CD4-positive, alpha-beta T cell (primary cell): ENCODE measurements at places on chromosomes 4 and X. TPM values are rescaled to one million over a fixed set of nuclear protein-coding genes. Genes with fewer than 3 reads are reported as not detected.

- no peak for DNase-seq
Measured at GRCh38 chrX:68938244-68939004, 109.6 kb downstream of the EFNB1 start.

DNA sequence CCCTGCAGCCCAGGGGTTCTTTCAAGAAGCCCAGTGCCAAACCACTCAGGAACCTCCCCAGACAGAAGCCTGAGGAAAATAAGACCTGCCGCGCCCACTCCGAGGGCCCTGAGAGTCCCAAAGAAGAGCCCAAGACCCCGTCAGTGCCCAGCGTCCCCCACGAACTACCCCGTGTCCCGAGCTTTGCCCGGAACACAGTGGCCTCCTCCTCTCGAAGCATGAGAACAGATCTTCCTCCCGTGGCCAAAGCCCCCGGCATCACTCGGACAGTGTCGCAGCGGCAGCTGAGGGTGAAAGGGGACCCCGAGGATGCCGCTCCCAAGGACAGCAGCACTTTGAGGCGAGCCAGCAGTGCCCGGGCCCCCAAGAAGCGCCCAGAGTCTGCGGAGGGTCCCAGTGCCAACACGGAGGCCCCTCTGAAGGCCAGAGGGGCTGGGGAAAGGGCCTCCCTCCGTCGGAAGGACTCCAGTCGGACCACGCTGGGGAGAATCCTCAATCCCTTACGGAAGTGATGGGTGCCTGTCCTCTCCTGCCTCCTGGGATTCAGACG, 40.2 kb downstream of the FHDC1 start:
- DNase-seq = no peak

- DNase-seq = no peak
Measured at GRCh38 chr4:18798123-18798522, 776.6 kb upstream of the LCORL start.

KCNE5 gene
- total RNA-seq = not detected

- no peak for DNase-seq
Measured at GRCh38 chrX:82589410-82589809, 918.7 kb upstream of the POU3F4 start.

- DNase-seq = no peak
Measured at GRCh38 chrX:8657883-8658282, 74.1 kb downstream of the ANOS1 start.

DNA sequence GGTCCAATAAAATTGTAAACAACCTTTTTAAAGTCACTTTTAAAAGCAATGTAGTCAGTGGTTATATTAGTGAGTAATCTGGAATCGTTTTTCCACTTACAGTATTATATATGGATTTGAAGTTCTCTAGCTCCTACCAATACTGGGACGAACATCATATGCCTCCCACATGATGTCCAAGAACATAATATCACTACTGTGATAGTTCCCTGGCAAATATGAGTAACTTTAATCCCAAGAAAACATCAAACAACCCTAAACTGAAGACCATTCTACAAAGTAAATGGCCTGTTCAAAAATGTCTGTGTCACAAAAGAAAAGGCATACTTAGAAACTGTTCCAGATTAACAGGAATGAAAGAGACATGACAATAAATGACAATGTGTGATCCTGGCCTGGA, 53.6 kb upstream of the FGFBP2 start:
- no peak for DNase-seq
